ENCODE measurements at places on chromosomes 1 and 21.

DNA sequence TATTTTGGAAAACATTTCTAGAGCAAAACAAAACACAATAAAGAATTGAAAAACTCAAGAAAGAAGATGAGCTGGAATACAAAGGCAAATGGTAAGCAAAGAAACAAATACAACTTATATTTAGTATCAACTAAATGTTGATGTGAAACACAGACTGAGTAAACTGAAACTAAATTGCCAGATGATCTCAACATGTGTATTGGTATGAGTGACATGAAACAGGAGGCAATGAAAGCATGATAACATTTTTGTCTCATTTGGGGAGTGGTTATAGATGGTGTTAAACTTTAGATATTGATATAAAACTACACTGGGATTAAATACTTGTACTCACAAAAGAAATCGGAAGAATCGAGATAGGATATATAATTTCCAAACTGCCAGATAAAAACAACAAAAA is 805.6 kb upstream of the CXADR start:
- DNase-seq = no peak

- DNase-seq = no peak
These were observed 3.6 kb downstream of the PAQR7 start for GRCh38 chr1:25871704-25872494.

- DNase-seq = no peak
These were observed 126.3 kb downstream of the PLPP3 start for GRCh38 chr1:56453016-56453415.

DNA sequence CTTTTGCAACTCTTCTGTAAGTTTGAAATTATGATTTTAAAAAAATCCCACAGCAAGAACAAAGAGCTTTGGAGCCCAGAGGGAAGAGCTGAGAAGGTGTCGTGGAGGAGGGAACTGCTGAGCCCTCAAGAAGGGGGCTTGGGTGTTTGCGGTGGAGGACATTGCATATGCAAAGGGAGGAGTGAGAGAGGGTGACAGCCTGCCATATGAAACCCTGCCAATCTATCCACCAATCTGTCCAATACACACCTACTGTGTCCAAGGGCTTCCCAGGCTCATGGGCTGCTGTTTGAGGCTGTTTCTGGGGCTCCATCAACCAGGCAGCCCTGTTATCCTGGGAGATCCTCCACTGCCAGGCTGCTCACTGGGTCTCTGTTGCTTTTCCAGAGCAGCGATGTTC is 15.2 kb downstream of the WNT4 start:
- peak; percentile 75 for DNase-seq

- DNase-seq = no peak
These were observed 62.1 kb downstream of the LRRN2 start for GRCh38 chr1:204623365-204623893.

GRCh38 chr1:98981917-98982513 is 22.6 kb downstream of the PLPPR5 start:
- DNase-seq = no peak

GRCh38 chr1:226474443-226475141 is 66.7 kb upstream of the PARP1 start:
- no peak for DNase-seq

- peak; percentile 65 for DNase-seq
These were observed 411.0 kb upstream of the ESRRG start for GRCh38 chr1:217133958-217134856.

GRCh38 chr1:237677979-237678378 is 212.7 kb downstream of the ZP4 start:
- peak; percentile 76 for DNase-seq

DNA sequence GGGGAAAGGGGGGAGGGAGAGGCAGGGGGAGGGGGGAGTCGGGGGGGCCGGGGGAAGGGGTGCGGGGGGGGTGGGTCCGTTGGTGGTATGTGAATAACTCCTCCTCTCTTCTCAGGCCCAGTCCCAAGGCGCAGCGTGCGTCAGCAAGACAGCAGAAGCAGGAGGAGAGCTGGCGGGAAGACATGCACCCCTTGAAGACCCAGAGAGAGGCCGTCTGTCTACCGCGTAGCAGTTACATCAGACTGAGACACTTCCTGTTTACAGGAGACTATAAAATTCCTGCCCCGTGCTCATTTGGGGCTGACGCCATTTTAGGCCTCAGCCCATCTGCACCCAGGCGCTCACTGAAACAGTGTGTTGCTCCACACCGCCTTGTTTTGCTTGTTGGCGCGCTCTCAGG is 55.3 kb downstream of the SETD4 start:
- peak; percentile 36 for DNase-seq

- DNase-seq = no peak
These were observed 43.9 kb downstream of the ATP1A1 start for GRCh38 chr1:116416854-116417513.

GRCh38 chr1:67689267-67690017 is 4.4 kb downstream of the GADD45A start:
- no peak for DNase-seq

- peak; percentile 96 for DNase-seq
These were observed at the start of gene RAB4A for GRCh38 chr1:229270547-229271447. Gene RAB4A (plus strand): TSS chr1:229271111. CDS start chr1:229271340, 229 bp downstream.

DNA sequence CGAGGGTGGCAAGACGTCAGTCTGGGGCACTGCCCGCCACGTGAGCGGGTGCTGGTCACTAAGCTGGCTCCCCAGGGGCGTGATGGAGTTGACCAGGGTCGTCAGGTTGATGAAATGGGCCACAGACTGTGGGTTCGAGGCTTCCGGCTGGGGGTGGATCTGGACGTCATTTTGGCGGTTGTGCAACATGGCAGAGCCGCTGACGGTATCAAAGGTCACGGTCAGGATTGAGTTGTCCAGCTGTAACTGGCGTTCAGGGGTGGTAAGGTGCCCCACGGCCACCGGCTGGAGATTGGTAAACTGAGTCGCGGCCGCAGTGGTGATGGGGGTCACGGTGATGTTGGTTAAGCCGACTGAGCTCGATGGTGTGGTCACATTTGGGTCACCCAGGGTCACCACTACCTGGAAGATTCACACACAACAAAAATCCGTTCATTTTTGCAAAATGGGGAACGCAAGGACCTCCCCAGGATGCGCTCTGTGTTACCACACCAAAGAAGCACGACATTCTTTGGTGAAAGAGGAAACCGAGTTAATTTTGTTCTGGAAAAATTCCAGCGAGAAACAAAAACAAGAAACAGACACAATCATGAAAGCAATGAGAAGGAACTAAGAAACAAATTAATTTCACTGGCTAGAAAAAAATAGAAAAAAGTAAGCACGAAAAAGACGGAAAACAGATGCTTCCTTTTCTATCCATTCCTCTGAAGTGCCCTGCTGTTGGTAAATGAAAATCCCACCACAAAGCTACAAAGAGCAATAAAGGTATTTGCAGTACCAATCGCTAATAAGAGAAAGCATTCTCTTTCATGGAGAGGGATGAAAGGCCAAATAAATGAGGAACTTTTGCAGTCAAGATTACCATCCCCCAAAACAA is 34.7 kb upstream of the RIPK4 start:
- no peak for DNase-seq

- peak; percentile 75 for DNase-seq
These were observed 17.0 kb upstream of the CD2 start for GRCh38 chr1:116737020-116737854.

- no peak for DNase-seq
These were observed 976 bp upstream of the BMP8B start for GRCh38 chr1:39789571-39790110.

DNA sequence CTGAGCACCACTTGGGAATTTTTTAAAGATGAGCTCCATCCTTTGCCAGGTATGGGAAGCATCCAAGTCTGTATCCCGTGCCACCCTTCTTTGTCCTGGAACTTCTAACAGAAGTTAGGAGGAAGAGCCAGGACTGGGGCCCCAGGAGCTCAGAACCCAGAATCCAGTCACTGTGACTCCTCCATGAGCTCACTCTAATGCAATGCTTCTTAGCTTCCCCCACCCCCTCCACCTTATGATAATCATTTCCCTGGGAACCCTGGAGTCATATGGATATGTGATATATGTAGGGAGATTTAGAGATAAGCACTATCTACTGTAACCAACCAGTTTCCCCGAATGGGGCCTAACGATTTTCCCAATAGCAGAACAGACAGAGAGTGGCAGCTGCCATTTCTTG is 758 bp upstream of the SPRR5 start:
- DNase-seq = no peak

- no peak for DNase-seq
These were observed 31.7 kb downstream of the SIM2 start for GRCh38 chr21:36730291-36731281.

- DNase-seq = no peak
These were observed 62.6 kb upstream of the MACF1 start for GRCh38 chr1:39141925-39142324.

DNA sequence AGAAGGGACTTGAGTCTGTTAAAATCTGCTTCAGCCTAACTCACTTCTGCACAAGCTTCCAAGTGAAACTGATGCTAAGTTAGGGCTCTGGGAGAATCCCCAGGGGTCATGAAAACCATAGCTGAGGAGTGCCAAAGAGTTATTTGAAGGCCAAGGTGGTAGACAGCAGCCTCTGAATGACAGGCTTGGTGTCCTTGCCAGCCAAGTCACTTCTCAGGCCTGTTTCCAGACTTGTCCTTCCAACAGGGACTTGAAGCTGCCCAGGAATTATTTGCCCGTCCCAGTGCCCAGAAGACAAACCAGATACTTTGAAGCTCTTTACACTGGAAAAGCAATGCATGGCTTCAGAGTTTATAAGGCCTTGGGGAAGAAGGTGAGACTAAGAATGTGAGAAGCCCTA is 33.6 kb downstream of the RNASEL start:
- DNase-seq = no peak

GRCh38 chr1:170521818-170522217 is 10.1 kb upstream of the GORAB start:
- DNase-seq = no peak

- no peak for DNase-seq
These were observed 190.7 kb upstream of the ESRRG start for GRCh38 chr1:216913976-216914375.

DNA sequence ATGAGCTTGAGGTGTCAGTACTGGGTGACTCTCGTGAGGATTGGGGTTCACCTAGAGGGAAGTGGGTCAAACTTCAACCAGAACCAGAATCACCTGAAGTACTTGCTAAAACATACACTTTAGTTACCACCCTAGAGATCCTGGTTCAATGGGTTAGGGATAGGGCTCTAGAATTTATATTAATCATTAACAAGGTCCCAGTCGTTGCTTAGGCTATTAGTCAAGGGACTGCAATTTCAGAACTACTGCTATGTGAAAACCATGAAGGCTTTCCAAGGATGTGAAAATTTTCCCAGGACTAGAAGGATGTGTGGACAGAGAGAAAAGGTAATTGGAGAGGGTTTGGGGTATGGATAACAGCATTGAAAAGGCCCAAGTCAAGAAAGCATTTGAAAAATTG is 162.6 kb downstream of the GRIK1 start:
- DNase-seq = no peak

DNA sequence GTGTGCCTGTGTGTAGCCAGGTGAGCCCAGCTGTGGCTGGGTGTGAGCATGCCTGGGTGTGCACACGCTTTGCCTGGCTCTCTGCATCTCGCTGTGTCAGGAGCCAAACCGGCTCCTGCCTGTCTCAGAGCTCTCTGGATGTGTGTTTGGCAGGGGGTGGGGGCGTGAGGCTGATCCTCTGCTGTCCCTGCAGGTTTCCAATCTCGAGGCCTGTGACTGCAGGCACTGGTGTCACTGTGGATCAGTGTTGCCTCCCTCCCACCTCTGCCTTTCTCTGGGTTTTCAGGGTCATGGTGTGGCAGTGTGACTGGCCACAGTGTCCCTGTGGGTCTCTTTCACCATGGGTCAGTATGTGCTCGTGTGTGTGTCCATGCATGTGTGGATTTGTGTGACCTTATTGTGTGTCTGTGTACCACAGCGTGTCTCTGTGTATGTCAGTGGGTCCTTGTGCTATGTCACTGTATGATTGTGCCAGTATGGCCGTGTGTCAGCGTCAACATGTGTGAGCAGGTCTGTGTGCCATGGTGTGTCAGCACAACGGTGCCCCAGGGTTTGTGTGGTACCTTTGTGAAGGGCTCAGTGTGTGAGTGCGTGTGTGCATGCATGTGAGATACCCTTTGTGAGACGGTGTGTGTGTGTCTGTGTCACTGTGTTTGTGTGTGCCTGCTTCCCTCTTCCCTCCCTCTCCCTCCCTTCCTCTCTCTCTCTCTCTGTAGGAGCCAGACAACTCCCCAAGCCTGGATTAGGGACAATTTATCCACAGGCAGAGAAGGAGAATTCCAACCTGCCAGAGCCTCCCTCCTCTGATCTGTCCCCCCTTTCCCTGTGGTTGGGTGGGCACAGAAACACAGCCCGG is 43.4 kb downstream of the AHDC1 start:
- DNase-seq = peak; percentile 75

GRCh38 chr1:176799327-176799726 is 336.4 kb downstream of the PAPPA2 start:
- no peak for DNase-seq

- DNase-seq = no peak
These were observed 12.6 kb downstream of the SLAMF8 start for GRCh38 chr1:159839116-159839849.

- DNase-seq = no peak
These were observed 18.0 kb upstream of the SPRR2G start for GRCh38 chr1:153168686-153169085.

GRCh38 chr1:72892461-72892860 is 610.1 kb upstream of the NEGR1 start:
- no peak for DNase-seq

DNA sequence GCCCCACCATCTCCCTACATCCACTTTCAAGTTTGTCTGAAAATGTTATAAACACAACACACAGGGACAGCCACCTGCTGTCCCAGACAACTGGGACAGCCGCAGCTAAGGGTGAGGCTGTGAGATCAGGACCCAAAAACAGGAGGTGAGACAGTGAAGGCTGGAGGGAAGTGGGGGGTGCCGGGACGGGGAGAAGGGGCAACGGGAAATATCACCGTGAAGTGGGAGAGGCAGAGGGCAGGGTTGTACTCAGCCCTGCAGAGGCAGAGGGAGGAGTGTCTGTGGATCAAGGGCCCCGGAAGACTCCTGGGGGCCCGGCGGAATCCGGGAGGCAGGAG is 114.4 kb downstream of the CASZ1 start:
- DNase-seq = no peak

DNA sequence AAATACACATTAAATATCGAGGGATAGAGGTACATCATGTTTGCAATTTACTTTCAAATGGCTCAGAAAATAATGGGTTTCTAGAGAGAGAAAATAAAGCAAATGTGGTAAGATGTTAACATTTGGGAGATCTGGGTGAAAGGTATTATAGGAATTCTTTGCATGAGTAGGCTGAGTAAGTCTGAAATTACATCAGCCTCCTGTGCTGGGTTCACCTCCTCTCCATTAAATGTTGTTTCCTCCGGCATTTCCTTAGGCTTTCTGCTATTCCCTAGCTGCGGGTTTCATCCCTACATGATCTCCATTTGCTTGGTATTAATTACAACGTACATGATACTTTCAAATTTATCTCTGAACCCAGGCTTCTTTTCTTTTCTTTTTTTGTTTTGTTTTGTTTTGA is 31.6 kb downstream of the ZMYND12 start:
- no peak for DNase-seq

- no peak for DNase-seq
These were observed 27.1 kb upstream of the RERE start for GRCh38 chr1:8844501-8845006.

GRCh38 chr1:117147856-117148588 is 26.5 kb upstream of the TRIM45 start:
- DNase-seq = no peak

All from brain (organoid and tissue), 16 donors.